ENCODE measurements at places on chromosomes 11 and 22.

DNA sequence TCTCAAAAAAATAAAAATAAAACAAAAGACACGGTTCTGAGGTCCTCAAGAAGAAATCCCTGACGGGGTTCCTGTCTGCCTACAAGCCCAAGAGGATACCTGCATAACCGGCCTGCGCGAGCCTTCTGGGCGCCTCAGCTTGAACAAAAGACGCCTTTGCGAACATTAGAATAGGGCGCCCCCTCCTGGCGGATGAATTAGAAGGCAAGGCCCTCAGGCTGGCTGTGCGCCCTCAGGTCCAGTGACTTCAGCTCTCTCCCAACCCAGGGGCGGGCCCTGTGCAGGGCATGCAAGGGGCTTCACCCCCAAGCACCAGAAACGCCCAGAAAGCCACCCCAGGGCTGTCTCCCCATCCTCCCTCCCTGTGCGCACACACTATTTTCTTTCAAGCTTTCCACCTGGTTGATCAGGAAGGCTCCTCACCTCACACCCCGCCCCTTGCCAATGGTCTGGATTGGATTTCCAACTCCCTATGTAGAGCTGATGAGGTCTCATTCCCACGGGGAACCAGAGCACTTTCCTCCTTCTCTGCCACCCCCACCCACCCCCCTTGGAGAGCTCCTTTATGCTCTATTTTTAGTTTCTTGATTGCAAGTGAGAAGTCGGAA, 273.3 kb downstream of the BUD13 start:
- no peak for DNase-seq

- DNase-seq = no peak
Measured at GRCh38 chr11:75369560-75370255, 18.2 kb upstream of the ARRB1 start.

DNA sequence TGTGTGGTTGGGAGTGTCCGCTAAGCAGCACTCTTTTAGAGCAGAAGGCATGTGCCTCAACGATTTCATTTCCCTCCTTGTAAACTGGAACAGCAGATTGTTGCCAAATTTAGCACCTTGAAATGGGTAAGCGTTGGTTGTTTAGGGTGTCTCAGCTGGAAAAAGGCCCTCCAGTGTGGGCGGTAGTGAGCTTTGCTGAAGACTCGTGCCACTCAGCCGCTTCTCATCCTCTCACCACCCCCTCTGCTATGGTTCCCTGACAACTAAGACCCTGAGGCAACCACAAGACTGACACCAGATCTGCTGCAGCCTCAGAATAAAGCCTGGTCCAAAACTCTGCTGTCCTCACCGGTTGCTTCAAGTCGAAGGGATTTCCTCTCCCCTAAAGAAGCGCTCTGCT, 9.9 kb upstream of the FERMT3 start:
- DNase-seq = no peak

DNA sequence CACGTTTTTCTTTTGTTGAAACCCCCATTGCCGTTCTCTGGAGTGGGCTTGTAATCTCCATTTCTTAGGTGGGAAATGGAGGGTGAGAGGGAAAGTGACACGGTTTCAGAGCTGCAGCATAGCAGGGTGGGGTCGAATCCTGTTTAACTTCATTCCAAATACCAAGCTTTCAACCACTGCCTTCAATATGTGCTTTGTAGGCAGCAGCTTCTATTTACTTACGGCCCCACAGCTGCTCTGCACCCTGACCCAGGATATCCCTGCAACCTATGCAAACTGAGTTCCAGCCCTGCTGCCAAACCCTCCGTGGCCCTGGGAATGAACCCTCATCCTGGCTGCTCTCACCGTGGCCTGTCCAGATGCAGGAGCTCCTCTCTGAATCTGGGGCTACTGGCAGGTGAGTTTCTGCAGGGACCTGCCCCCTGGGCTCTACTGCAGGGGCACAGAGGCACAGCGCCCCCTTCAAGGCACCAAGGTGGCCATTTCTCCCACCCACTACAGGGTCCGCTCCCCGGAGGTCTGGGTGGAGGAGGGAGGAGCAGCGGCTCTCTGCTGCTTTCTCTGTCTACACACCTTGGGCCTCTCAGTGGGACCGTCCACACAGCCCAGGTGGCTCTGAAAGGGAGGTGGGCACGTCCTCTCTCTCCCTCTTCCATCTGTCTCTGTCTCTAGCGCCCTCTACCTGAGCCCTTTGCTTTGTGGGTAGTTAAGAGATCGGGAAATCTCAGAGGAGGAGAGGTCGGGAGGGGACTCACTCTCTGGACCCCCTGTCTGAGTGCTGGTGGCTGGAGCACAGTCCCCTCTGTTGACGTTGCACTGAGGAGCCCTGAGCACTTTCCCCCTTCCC, 279.1 kb downstream of the BRD1 start:
- DNase-seq = no peak

DNA sequence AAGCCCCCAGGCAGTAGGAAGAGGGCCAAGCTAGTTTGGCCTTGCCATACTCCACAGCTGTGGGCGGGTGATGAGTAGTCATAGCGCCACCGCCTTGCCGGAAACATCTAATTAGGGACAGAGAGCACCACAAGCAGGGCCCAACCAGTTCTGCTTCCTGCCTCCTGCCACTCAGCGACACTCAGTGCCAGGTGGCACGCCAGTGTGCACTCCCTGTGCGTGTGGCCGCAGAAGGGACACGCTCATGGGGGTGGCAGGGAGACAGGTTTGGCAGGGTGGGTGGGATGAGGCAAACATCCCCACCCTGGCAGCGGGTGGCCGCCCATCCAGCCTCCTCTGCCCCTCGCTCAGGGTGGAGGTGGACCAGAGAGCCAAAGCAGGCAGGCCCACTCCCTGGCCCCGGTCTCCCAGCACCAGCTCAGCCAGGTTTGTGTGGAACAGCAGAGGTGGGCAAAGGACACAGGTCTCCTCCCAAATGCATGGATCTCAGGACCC, 4.9 kb downstream of the OVOL1 start:
- DNase-seq = no peak

- DNase-seq = no peak
Measured at GRCh38 chr11:6498121-6498520, 1.0 kb downstream of the DNHD1 start.

GRCh38 chr11:133164986-133165385, 367.3 kb downstream of the OPCML start:
- DNase-seq = no peak

DNA sequence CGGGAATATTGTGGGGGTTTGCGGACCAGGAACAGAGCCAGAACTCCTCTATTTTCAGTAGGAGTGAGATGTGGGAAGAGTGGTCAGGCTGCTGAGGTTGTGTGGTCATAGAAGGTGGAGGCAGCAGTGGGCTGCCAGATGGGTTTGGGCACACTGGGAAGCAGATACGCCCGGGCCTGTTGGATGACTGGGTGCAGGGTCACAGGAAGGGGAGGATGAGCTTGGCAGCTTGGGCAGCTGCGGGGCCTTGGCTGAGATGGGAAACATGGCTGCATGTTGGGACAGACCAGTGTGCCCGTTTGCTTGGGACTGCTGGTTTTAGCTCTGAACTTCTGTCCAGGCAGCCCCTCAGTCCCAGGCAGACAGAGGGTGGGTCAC, 11.4 kb downstream of the SHANK3 start:
- no peak for DNase-seq

GRCh38 chr22:34198976-34199375, 278.7 kb upstream of the LARGE1 start:
- DNase-seq = no peak

DNA sequence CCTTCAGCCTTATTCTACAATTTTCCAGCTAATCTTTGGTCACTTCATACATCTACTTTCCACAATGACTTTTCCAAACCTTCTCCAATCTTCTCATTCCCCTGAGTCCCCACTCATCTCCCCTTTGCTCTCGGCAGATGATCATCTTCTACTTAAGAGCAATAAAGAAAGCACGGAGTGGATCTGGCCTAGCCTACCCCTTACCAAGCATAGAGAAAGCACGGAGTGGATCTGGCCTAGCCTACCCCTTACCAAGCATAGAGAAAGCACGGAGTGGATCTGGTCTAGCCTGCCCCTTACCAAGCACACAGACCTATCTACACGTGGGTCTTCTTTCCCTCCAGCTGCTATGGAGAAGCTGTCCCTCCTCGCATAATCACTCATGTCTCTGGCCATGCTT, 558.6 kb downstream of the OPCML start:
- DNase-seq = no peak

DNA sequence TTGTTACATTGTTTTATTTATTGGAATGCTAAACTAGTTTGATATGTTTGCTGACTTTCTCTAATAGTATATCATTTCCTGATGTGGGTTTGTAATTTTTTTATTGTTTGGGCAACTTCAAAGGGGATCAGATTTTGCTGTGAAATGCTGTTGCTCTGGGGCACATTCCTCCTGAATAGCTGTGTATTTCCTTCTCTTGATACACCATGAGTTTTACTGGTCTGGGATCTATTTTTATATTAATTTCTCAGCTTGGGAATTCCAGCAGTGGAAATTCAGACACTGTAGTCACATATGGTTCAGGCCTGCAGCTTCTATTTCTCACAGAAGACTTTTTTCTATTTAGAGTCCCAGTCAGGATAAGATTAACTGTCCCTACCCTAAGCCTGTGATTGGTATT, 58.9 kb downstream of the RPUSD4 start:
- DNase-seq = no peak

GRCh38 chr11:132185726-132186592, 815.5 kb downstream of the NTM start:
- DNase-seq = no peak

DNA sequence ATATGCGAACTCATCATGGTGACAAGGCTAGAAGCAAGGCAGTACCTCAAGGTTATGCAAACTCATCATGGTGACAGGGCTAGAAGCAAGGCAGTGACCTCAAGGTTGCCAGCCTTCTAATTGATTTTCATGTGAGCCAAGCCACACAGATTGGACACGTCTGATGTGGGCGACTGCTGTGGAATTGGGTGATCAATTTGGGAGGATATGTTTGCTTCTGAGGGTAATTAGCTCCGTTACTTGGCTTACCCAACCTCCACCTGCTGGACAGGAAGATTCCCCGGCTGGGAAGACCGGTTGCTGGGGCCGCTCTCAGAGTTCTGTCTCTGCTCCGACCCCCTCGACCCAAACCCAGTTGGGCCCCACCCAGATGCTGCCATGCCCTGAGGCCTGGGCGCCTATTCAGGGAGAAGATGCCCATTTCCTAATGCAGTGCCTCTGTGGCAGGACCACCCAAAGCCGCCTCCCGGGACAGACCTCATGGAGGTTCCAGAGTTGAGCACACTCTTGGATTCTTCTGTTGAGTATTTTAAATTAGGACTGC, 69.9 kb upstream of the SHANK2 start:
- DNase-seq = no peak

DNA sequence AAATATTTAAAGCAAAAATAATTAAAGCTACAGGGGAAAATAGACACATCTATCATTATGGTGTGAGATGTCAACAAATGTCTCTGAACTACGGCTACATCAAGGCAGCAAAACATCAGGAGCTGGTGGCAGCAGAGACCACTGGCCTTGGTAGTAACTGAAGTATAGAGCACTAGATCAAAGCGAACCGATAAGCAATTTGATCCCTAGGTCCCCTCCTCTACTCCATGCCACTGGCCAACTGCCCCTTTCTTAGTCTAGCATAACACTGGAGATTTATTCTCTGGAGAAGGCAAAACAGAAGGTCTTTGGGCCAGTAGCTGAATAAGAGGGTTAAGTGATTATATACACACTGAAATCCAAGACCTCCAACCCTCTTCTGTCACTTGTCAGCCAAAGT, 13.6 kb upstream of the RAB3IL1 start:
- no peak for DNase-seq

DNA sequence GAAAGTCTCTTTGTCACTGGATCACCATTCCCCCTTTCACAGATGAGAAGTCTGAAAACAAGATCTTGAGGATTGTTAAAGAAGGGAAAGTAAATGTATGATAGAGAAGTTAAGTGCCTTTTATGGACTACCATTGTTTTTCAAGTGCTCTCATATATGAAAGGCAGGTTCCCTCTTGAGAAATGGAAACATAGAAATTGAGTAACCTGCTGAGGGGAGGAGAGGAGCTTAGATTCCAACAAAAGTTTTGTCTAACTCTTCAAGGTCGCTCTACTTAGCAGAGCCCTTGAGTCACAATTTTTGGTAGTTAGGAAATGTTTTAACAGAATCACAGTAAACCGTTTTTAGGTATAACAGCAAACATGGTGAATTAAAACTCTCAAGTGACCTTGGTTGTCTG, 80.1 kb downstream of the SVIP start:
- DNase-seq = no peak

DNA sequence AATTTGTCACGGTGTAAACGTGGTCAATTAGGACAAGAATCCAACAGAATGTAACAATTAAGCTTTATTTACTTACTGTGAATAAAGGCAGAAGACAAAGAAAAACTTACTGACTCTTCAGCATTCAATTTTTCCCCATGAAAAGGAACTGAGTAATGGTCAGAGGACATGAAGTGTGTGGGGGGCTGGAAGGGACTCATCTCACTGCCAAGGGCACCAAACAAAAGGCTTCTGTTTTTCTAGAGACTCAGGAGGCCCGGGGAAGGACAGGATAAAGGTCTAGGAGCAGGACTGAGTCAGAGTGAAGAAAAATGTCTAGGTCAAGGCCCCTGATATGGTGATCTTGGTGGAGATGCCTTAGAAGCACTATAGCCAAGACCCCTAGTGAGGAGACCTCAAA, 564.2 kb upstream of the ANO5 start:
- no peak for DNase-seq

DNA sequence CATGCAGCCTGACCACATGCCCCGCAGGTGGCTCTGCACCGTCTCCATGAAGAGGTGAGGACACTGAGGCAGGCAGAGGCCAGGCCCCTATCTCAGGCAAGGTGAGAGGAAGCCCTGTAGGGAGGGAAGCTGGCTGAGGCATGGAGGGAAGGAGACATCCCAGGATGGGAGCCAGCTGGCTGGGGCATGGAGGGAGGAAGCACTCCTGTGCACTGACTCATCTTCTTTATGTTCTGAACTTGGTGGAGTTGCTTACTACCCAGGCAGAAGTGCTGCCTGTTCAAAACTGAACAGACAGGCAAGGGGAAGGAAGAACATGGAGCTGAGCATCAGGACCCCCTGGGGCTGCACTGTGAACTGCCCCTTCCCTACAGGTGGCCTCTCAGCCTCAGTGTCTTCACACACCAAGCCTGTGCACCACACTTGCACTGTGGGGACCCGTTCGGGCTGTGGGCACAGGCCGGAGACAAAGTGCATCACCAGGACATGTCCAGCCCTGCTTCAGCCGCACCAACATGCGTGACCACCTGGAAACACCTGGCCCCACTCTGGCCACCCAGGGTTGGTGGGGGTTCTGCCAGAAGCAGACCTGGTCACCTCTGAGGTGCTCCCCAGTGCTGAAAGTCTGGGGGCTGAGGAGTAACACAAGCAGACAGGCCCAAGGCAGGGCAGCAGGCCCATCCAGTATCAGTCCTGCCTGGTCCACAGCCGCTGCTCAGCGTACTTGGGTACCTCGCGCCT, 55.5 kb downstream of the DGCR2 start:
- DNase-seq = peak; percentile 9

DNA sequence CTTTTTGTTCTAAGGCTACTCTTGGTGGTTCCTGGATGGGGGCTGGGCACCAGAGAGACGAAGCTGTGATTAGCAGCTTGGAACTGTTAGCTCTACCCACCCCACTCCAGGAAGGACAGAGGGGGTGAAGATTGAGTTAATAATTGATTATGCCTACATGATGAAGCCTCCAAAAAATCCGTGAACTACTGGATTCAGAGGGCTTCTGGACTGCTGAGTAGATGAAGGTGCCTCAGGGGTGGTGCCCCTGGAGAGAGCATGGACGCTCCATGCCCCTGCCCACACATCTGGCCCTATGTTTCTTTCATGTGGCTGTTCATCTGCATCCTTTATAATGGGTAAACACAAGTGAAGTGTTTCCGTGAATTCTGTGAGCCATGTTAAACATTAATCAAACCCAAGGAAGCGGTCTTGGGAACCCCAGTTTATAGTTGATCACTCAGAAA, 47.3 kb upstream of the CYP2D6 start:
- peak; percentile 52 for DNase-seq

GRCh38 chr11:6608726-6609501, 3.1 kb downstream of the TAF10 start:
- no peak for DNase-seq
